ENCODE measurements at places on chromosomes 5 and 9.
A peak's percentile ranks its signal among the peaks of the same experiment; 100 is the strongest.

DNA sequence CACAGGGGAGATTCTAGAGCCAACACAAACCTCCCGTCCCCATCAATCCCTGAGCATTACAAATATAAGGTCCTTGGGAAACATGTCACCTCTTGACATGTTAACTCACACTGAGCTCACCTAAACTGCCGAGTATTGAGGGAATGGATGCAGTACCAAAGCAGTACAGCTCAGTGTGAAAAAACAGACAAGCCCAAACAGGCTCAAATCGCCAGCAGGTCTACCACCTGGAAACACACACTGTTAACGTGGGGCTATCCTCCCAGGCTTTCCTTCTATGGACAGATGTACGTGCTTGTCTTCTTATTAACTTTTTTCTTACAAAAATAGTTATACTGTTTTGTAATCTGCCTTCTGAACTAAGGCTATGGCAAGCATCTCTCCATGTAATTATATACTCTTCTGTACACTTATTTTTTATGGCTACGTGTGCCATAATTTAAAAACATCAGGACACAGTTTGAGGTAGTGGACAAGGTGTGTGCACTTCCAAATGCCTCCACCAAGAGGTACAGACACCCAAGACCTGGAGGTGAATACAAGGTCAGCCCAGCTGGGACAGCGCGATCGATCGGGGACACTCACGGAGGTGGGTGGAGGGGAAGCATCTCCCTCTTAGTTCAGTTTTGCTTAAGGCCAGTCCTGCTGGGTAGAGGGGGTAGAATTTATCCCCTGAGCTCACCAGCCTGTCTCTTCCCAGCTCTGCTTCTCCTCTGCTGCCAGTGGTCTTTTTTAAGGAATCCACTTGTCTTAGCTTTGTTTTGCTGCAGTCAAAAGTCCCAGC, 76.5 kb downstream of the DAP start:
- no peak for DNase-seq

DNA sequence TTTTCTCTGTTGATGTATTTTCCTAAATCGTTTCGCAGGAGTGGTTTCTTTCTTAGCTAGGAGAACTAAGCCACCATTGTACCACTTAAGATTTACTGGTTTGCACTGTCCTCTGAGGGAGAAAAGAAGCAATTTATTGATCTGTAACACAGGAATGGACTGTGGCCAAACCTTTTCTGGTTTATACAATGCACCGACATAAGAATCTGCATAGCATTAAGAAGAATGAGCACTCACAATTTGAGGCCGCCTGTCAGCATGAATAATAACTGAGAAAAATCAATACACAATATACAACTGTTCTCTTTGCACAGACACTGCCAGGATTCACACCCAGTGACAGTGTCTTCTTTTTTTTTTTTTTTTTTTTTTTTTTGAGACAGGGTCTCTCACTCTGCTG, 168.6 kb upstream of the DMRT1 start:
- no peak for DNase-seq

DNA sequence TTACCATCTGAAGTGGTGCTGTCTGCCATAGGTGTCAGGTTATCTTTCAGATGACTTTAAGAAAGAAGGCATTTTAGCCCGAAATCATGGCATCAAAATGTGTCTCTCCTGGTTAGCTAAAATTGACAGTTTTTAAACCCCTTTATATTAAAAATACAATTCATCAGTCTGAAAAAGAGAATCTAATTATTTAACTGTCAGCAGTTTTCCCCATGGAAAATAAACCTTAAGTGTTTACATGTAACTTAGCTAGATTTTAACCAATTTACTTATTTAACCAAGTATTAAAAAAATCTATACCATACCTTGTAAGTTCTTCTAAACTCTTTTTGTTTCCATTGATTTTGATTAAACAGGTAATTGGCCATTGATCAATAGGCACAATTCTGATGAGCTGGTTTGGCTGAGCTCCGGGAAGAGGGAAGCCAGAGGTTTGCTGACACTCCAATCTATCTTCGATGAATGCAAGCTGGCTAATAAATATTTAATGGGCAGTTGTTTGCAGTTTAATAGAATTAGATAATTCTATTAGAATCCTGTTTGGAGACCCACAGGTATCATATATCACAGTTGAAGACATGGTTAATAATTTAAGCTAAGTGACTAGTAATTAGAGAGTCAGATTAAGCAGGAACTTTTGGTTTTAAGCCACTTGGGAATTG, 114.0 kb downstream of the MAT2B start:
- DNase-seq: no peak

- DNase-seq: no peak
Observed at GRCh38 chr9:83304686-83305085, 233.5 kb downstream of the FRMD3 start.

DNA sequence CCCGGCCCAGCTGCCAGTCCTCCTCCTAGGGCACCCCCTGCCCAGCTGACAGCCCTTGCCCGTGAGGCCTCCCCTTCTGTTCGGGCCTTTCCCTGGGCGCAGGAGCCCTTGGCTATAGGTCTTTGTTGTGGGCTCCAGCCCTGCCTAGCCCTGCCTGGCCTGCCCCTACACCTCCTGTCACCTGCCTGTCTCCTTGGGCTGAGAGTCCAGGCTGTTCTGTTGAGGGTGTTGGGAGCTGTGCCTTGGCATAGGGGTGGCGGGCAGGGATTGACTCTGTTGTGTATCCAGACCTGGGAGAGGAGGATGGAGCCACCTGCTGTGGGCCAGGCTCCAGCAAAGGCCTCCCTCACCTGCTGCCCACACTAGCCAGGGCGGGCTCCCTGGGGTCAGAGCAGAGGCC, 11.6 kb downstream of the FCN2 start:
- DNase-seq: peak; percentile 46

DNA sequence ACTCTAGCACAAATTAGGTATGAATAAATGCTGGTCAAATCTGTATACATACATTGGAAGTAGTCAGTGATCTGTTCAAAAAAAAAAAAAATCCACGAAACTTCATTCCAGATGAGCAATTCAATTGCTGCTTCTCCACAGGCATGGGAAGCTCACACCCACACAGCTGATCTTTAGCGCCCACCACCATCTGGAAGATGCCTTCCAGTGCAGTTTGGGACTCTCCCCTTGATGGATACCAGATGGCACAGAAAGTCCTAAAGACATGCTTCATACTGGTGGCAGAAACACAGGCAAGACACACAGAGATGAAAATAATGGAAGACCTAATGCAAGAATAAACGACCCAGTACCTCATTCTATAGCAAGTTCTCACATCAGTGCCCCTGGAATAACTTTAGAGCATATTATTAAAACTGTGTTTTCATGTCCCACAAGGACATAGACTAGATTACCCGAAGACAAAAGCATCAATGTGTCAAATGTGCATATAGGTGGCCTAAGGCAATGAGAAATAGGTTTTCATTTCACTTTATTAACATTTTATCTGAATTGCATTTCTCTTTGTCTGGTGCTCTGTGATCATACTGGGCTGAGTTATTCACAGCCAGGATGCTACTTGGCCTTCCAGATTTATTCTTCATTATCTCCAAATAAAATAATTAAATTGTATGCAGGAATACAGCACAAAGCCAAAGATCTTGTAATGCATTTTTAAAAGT, 135.4 kb upstream of the TAS2R1 start:
- no peak for DNase-seq
